HFF-Myc (cell line): ENCODE measurements at places on chromosomes 6 and 20.

GRCh38 chr6:124203101-124203811, 399.6 kb downstream of the NKAIN2 start:
- no peak for DNase-seq

DNA sequence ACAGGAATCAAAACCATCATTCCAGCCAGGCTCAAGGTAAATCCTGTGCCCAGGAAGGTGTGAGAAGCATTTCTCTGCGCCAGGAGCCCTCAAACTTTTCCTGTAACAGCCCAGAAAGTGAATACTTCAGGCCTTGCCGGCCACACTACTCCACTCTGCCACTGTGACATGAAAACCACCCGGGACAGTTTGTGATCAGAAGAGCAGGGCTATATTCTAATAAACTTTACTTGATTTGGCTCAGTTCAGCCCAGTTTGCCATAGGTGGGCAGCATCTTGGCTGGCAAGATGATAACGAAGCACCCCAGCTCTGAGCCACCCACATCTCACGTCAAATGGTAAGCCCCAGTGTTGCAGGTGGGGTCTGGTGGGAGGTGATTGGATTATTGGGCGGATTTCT, 249.4 kb downstream of the DLL1 start:
- no peak for DNase-seq

- DNase-seq, result no peak
Observed at GRCh38 chr6:20408851-20409250, 7.2 kb downstream of the E2F3 start.

- DNase-seq, result no peak
Observed at GRCh38 chr6:80608881-80609280, 502.4 kb downstream of the BCKDHB start.

DNA sequence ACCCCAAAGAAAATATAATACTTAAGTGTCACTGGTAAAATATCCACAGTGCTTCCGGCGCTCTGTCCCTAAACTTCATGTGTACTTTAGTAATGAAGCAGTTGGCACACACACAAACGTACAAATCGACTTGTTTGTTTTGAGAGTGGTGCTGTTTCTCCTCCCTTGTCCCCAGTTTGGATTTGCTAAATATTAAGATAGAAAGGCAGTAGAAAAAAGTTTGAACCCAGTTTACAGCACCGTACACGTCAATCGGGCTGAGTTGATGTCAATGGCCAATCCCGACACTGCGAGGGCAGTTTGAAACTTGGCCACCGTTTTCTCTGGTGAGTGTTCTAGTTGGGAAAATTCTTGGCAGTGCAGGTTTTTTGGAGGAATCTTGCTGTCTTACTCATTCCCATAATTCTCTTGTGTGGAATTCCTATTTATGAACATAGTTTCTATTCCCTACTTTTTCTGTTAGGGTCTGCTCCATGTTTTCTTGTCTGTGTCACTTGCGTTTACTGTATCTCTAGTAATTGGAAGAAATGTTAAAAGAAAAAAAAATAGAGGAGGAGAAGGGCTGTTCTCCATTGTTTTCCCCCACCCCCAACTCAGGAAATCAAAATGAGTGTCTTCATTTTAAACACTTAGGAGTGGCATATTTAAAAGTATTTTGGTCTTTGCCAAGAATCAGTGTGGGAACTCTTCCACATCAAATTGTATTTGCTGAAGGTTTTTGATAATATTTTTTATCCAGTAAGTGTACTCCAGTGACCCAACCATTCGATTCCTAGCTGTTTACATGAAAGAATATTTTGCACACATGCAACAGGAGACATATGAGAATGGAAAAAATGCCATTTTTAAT, 72.3 kb downstream of the OR2B2 start:
- peak; percentile 70 for DNase-seq

- peak; percentile 81 for DNase-seq
Observed at GRCh38 chr20:52031563-52032303, 159.8 kb downstream of the ZFP64 start.

- no peak for DNase-seq
Observed at GRCh38 chr6:141394565-141395051, 738.1 kb upstream of the GJE1 start.

- no peak for DNase-seq
Observed at GRCh38 chr6:79947191-79948186, at the start of gene ELOVL4. ELOVL4 (minus strand) TSS chr6:79947553; CDS start chr6:79947279, 274 bp downstream.

DNA sequence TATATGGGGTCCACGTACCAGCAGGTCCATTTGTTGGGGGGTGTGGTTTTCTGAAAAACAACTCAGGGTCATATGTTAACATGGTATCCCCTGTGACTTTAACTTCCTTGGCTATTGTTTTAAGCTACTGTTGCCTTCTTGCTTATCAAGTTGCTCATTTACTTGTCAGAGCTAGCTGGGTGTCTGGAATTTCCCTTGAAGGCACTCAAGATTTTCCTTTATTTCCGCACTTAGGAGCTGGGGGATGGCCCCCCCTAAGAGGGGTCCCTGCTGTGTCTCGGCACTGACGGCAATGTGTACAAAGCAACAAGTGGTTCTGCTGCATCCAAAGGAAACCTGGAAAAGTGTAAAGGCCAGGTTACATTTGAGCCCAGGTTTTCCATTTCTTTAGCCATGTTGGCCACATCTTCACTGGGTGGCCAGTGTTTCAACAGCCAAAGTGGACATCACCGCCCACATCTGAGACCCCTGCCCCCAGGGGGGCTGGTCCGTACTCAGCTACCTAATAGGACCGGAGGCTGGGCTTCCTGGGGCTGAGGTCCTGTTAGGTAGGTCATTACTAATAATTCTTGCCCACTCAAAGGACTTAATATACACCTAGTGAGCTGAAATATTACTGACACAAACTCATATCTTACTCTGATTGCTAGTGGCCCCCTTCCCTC, 24.8 kb upstream of the SYNDIG1 start:
- no peak for DNase-seq

- DNase-seq, result peak; percentile 12
Observed at GRCh38 chr6:115891111-115891669, 169.5 kb downstream of the FRK start.

GRCh38 chr20:25061103-25061799, 3.3 kb upstream of the ACSS1 start:
- DNase-seq, result no peak

- DNase-seq, result no peak
Observed at GRCh38 chr6:170099387-170099786, 191.5 kb downstream of the DLL1 start.

DNA sequence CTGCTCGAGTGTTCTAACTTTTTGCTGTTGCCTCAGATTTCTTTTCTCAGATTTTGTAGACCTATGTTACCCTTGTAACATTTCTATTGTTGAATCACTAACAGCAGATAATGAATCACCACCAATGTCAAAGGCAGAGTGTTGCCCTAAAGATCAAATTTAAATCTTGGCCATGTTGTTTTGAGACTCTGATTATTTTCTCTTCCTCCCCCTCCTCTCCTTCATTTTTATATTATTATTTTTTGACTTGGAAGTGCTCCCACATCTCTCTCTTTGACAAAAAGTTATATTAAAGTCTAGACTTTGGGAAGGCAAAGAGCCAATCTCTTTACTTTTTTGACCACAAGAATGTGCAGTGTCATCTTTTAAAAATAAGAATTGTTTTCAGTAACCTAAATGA, 422.7 kb downstream of the NKAIN2 start:
- DNase-seq, result no peak
